ENCODE measurements at places on chromosomes 6 and 20.

DNA sequence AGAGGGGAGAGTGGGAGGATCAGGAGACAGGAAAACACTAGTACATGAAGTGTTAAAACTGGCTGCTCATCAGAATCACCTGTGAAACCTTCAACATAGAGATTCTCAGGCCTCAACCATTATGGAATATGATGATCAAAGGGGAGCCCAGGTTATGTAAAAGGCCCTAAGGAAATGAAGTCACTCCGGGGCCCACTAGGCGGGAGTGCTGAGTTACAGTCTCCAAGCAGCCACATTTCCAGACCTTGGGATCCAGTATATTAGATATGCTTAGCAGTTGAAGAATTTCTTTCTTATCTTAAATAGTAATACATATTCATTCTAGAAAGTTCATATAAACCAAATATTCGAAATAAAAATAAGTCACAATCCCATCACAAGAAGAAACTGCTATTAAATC is 476.3 kb downstream of the PRKN start:
- DNase-seq = no peak

GRCh38 chr6:10250655-10251220 is 164.1 kb downstream of the TFAP2A start:
- DNase-seq = no peak

DNA sequence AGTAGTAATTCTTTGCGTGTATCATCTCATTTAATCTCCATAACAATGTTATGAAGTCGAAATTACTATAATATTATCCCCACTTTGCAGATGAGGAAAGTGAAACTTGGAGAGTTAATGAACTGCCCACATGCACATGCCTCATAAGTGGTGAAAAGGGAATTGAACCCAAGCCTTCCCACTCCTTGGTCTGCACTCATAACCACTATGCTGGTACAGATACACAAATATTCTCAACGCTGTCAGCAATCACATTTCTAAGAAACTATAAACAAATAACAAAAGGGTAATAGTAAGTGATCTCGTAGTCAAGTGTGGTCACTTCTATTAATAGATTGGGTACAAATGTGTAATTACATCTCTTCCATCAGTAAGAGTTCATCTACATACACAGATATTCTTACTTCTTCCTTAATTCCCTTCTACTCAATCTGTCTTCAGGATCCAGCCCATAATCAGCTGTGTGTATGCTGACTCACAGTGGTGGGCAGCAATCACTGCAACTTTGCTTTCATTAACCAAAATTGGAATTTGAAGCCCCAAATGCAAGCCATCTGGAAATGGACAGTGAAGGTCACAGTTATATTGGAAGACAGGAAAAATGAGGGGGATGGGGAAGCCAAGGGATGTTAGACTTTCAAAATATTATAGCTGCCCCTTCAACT is 6.6 kb downstream of the PRSS35 start:
- DNase-seq = no peak

DNA sequence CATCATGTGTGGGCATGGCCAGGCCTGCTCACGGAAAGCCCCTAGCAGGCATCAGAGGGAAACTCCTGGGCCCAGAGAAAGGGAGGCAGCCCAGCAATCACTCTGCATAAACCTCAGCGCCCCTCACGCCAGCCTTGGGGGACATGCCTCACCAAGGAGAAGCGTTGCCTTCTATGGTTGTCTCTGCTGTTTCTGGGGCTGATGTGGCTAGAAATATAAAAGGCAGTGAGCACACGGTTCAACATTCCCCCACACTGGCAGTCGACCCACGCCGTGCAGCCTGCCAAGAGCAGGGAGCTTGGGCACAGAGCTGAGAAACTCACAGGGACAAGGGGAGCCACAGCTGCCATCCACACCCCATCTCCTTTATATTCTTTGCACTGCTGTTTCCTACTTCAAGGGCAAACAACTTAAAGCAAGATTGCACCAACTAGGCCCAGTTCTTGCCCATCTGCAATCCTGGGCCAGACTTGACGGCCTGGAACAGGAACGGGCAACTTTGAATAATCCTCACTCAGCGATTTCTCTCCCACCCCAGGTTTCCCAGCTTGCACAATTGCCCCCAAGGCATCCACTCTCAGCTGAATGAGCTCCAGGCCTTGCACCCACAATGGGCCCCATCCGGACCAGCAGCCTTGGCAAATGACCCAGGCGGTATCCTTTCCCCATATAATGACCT is 35.5 kb upstream of the FOXC1 start:
- DNase-seq = no peak

- no peak for DNase-seq
These were observed 152.6 kb upstream of the SMLR1 start for GRCh38 chr6:130674604-130675003.

DNA sequence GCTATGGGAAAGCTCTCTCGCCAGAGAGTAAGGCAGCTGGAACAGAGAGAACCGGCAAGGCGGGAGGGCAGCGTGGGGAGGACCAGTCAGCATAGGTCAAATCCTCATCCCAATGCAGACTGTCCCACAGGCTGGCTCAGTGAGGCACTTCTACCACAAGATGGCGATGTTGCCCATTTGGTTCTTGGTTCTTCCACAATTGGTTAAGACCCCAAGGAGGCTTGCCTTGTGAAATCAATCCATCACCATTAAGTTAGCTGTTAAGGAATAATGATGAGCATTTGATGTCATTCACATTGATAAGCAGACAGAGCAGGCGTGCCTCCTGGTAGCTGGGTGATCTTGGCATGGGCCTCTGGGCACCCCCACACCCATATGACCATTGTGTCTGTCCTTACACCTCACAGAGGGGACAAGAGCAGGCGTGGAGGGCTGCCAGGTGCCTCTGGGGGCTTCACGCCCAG is 2.4 kb downstream of the CSTL1 start:
- DNase-seq = peak; percentile 18

GRCh38 chr6:91352878-91353277 is 766.0 kb upstream of the MAP3K7 start:
- no peak for DNase-seq

DNA sequence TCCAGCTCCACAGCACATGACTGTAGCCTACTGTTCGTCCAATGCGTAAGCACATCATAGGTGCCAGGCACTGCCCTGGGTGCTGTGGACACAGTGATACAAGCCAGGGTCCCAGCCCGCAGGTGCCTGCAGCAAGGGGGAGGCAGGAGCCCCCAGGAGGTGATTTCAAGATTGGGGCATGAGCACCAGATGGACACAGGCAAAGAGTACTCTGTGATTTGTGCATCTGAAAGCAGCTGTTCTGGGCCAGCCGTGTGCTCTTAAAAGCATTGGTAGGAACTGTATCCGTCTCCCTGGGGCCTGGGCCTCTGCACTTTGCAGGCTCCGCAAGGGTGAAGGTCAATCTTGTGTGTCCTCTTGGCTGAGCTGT is 149.8 kb downstream of the SYCP2 start:
- DNase-seq = no peak

DNA sequence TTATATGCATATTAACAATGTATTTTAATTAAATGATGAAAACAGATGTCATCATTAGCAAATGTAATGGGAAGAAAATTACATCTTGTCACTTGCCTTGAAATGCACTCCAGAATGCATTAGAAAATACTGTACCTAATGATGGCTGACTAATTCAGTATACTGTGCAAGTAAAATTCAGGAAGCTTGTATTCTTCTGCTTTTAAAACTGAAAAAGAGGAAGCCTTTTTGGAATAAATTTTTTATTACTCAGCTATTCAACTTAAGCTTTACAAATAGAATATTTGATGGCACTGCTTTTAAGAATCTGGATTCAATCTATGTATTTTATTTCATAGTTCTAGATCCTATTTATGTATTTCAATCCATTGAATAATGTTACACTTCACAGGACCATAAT is 195.5 kb downstream of the RIMS1 start:
- no peak for DNase-seq
